Muscle of arm (tissue), 14 donors: ENCODE measurements at places on chromosomes 7 and 10. TPM values are rescaled to one million over a fixed set of nuclear protein-coding genes. Genes with fewer than 3 reads are reported as not detected.

Gene FRAT2
- not detected for polyA plus RNA-seq

Gene TES
- 17.5 TPM for polyA plus RNA-seq

Gene INA
- polyA plus RNA-seq, result 0.14 TPM

Gene AKR1D1
- polyA plus RNA-seq, result 0.08 TPM

Gene HOXA13
- polyA plus RNA-seq, result not detected

Gene GNGT1
- not detected for polyA plus RNA-seq

Gene ITPRID1
- 0.82 TPM for polyA plus RNA-seq

Gene CRHR2
- polyA plus RNA-seq, result not detected

Gene SEMA3E
- 2.3 TPM for polyA plus RNA-seq

Gene MYOF
- 65.1 TPM for polyA plus RNA-seq

Gene PDK4
- 18.6 TPM for polyA plus RNA-seq

Gene CYP2C19
- not detected for polyA plus RNA-seq

Gene GTF2IRD1
- 55.0 TPM for polyA plus RNA-seq

Gene FZD8
- polyA plus RNA-seq, result 17.2 TPM

Gene IQUB
- polyA plus RNA-seq, result 0.43 TPM

Gene INHBA
- polyA plus RNA-seq, result not detected

Gene CACNB2
- 3.5 TPM for polyA plus RNA-seq

Gene ZNF92
- 12.0 TPM for polyA plus RNA-seq
